MCF 10A (cell line): ENCODE measurements at places on chromosomes 11 and 22.
A peak's percentile ranks its signal among the peaks of the same experiment; 100 is the strongest.

DNA sequence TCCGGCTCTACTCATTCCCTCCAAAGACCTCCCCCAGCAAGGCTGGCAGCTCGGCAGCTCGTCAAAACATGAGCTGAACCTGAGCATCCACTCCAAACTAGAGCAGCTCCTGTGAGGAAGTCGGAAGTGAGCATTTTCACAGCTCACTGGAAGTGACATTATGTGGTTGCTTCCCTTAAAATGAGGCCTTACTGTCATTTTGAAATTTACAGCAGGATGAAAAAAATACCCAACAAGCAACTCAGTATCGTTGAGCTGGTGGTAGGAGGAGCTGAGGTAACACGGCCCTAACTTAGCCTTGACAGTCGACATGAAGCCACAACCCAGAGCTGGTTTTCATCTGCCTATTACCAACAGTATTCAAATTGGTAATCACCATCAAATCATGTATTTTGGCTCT lies 38.0 kb upstream of the ARFGAP3 start:
- H3K4me1 ChIP-seq: no peaks in the 10 kb centered on the region
- no peak overlapping the region for H3K27ac ChIP-seq
- no peak for DNase-seq
- H3K36me3 ChIP-seq: peaks cover 44% of the 10 kb centered on the region

- no peak overlapping the region for H3K27ac ChIP-seq
- no peak overlapping the region for H3K4me3 ChIP-seq
- no peaks in the 10 kb centered on the region for H3K36me3 ChIP-seq
- H3K27me3 ChIP-seq: no peaks in the 10 kb centered on the region
- H3K4me1 ChIP-seq: peaks cover 19% of the 10 kb centered on the region
- no peak for DNase-seq
These were observed 121.5 kb upstream of the TEAD1 start for GRCh38 chr11:12552692-12553091.

- H3K4me3 ChIP-seq: no peak overlapping the region
- no peak for DNase-seq
- no peaks in the 10 kb centered on the region for H3K4me1 ChIP-seq
- H3K36me3 ChIP-seq: no peaks in the 10 kb centered on the region
- peaks cover 35% of the 10 kb centered on the region for H3K27me3 ChIP-seq
- H3K27ac ChIP-seq: no peak overlapping the region
These were observed 6.8 kb downstream of the OR51B2 start for GRCh38 chr11:5317292-5317691.

- H3K4me3 ChIP-seq: peak overlapping the region; percentile 91
- no peaks in the 10 kb centered on the region for H3K27me3 ChIP-seq
- H3K27ac ChIP-seq: peak overlapping the region; percentile 96
- peaks cover 27% of the 10 kb centered on the region for H3K36me3 ChIP-seq
These were observed 2.0 kb downstream of the MAP3K11 start for GRCh38 chr11:65611758-65612603.

DNA sequence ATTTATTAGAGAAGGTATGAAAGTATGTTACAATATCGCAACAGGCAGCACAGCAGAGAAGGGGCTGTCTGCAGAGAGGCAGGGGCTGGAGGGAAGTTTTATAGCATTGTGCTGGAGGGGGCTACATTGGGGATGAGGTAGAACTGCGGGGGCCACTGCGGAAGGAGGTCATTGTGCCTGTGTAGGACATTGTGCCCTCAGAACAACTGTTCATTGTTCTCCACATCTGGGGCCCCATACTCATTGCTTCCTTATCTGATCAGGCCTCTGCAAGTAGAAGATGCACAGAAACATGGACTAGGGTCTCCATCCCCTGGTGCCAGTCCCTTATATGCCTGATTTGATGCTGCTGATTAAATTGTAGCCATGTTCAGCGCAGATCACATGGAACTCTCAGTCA lies 12.1 kb downstream of the NADSYN1 start:
- no peaks in the 10 kb centered on the region for H3K4me1 ChIP-seq
- H3K4me3 ChIP-seq: no peak overlapping the region
- DNase-seq: no peak
- no peaks in the 10 kb centered on the region for H3K27me3 ChIP-seq
- no peak overlapping the region for H3K27ac ChIP-seq
- peaks cover 29% of the 10 kb centered on the region for H3K36me3 ChIP-seq

GRCh38 chr11:18632841-18633240 lies 1.3 kb downstream of the SPTY2D1 start:
- peak overlapping the region; percentile 91 for H3K4me3 ChIP-seq
- H3K4me1 ChIP-seq: peaks cover 24% of the 10 kb centered on the region
- no peak for DNase-seq
- peak overlapping the region; percentile 99 for H3K27ac ChIP-seq
- no peaks in the 10 kb centered on the region for H3K27me3 ChIP-seq
- H3K36me3 ChIP-seq: no peaks in the 10 kb centered on the region

GRCh38 chr11:76680518-76681425 lies 10.2 kb upstream of the LRRC32 start:
- no peaks in the 10 kb centered on the region for H3K36me3 ChIP-seq
- peak; percentile 80 for DNase-seq
- no peak overlapping the region for H3K4me3 ChIP-seq
- no peak overlapping the region for H3K27ac ChIP-seq
- H3K27me3 ChIP-seq: peaks cover 36% of the 10 kb centered on the region

DNA sequence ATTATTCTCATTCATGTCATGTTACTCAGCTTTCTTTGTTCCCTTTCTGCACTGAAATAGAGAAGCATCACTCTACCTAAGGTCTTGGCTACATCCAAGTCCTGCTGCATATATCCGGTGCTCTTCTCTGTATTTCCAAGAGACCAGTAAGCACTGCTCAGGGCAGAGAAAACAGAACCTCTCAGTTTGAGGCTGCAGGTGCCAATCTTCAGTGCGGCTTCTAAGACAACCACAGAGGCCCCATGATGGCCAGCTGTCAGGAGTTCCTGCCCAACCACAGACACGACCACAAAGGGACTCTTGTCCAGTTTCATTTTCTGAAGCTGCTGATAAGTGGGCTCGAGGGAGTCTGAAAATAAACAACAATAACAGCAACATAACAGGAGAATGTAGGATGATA lies 378.4 kb upstream of the PITPNB start:
- H3K36me3 ChIP-seq: no peaks in the 10 kb centered on the region
- peaks cover 74% of the 10 kb centered on the region for H3K27me3 ChIP-seq
- no peak overlapping the region for H3K4me3 ChIP-seq

GRCh38 chr22:43198936-43199335 lies 12.0 kb upstream of the TTLL12 start:
- H3K4me3 ChIP-seq: no peak overlapping the region
- peaks cover 10% of the 10 kb centered on the region for H3K4me1 ChIP-seq
- DNase-seq: no peak
- H3K36me3 ChIP-seq: no peaks in the 10 kb centered on the region

DNA sequence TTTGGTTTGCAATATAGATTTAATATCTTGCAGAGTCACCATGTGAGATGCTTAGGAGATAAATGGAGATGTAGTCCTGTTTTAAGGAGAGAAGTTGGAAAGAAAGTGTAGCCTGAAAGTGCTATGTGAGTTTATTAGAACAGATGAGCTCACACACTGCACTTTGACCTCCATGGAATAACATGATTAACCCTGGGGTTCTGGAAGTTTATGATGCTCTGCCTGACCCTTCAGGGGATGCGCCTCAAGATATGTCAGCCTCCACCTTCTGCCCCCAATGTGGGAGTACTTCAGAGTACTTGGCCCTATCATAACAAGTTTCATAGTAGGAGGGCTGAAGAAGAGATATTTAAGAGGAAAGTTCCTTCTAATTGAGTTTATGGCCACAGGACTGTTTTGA lies 23.3 kb upstream of the TRIM21 start:
- no peak for DNase-seq
- H3K4me3 ChIP-seq: no peak overlapping the region
- no peaks in the 10 kb centered on the region for H3K27me3 ChIP-seq
- H3K36me3 ChIP-seq: no peaks in the 10 kb centered on the region
